ENCODE measurements at places on chromosomes 3 and 15.

DNA sequence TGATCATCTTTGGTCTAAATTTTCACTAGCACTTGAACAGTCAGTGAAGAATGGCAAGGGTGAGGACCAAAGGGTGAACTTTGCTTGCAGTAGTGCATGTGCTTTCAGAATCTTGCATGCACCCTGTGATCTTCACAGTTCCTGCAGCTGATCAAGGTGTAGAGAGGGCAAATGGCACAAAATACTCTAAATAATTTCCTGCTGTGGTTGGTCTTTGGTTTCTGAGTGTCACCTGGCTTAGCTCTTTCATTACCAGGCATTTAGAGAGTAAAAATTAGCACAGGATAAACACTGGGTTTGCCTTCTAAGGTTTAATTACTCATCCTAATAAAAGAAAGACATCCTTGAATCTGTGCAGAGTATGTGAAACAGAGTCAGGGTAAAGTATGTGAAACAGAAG lies 11.4 kb downstream of the TIPARP start:
- peak overlapping the region; percentile 72 for H3K27ac ChIP-seq
- H3K4me3 ChIP-seq = no peak overlapping the region
- no peaks in the 10 kb centered on the region for H3K27me3 ChIP-seq
- peaks cover 94% of the 10 kb centered on the region for H3K4me1 ChIP-seq
- H3K36me3 ChIP-seq = peaks cover 18% of the 10 kb centered on the region
- no peak for DNase-seq

- no peak overlapping the region for H3K27ac ChIP-seq
- no peak for DNase-seq
- H3K4me3 ChIP-seq = no peak overlapping the region
- H3K27me3 ChIP-seq = peaks cover 6% of the 10 kb centered on the region
Observed at GRCh38 chr3:9157651-9158362, 91.6 kb downstream of the SRGAP3 start.

DNA sequence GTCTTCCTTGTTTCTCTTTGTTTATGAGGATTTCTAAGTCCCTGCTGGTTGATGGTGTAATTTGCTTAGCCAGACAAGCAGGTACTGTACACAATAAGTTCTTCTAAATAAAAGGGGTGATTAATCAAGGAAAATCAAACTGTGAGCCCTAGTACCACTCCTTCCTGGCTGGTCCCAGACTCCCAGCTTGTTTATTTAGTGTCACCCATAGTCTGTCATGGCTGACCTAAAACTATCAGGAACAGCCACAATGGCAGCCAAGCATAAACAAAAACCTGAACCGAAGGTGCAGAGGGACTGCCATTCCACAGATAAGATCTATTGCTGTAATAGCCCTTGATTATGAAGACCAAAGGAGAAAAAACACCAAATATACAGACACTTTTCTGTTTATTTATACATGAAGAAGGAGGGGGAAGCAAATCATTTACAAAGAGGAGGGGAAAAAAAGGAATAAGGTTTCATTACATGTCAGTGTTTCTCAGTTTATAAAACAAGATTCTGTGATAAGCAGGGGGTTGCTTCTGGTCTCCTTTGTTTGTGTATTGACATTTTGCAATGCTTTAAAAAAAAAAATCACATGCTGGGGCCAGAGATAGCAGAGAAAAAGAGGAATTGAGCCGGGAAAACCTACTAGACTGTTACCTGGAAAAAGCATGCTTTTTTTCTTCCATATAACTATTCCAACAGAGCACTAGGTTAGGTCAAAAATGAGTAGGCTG lies 182.4 kb upstream of the DPH6 start:
- DNase-seq = no peak
- H3K4me3 ChIP-seq = no peak overlapping the region
- no peak overlapping the region for H3K27ac ChIP-seq
- H3K27me3 ChIP-seq = no peaks in the 10 kb centered on the region

DNA sequence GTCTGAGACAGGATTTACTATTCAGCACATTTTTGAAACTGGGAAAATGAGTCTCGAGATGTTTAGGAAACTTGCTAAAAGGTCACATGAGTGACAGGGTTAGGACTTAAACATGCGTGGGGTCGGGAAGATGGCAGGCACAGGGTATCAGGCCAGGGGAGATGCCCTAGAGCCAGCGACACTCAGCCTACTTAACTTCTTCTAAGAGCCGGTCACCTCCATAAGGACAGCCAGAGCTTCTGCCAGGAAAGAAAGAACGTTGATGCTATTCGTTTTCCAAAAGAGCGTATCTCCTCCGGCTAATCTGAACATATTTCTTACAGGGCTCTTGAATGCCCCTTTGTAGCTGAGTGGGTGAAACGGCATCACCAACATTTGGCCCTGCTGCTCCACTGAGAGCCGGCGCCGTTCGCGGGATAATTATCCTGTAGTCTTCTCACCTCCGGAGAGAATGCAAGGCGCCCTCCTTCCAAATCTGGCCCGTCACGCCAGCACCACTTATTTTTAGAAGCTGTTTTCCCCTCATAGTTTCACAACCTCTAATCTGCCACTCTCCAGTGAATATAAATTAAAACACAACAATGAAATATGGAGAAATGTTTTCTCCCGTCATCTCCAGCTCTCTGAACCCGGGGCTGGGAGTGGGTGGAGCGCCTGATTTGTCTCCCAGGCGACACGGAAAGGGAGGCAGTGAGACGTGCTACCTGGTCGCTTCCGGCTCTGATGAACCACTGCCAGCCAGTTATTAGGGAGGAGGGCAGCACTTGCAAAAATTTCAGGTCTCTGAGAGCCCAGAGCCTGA lies 58.5 kb downstream of the LIPC start:
- DNase-seq = no peak
- H3K27me3 ChIP-seq = no peaks in the 10 kb centered on the region
- H3K27ac ChIP-seq = no peak overlapping the region
- H3K36me3 ChIP-seq = no peaks in the 10 kb centered on the region
- H3K4me3 ChIP-seq = no peak overlapping the region
- H3K4me1 ChIP-seq = peaks cover 7% of the 10 kb centered on the region

- no peak for DNase-seq
- no peaks in the 10 kb centered on the region for H3K36me3 ChIP-seq
- no peak overlapping the region for H3K27ac ChIP-seq
Observed at GRCh38 chr15:39873978-39874377, 46.1 kb downstream of the GPR176 start.

DNA sequence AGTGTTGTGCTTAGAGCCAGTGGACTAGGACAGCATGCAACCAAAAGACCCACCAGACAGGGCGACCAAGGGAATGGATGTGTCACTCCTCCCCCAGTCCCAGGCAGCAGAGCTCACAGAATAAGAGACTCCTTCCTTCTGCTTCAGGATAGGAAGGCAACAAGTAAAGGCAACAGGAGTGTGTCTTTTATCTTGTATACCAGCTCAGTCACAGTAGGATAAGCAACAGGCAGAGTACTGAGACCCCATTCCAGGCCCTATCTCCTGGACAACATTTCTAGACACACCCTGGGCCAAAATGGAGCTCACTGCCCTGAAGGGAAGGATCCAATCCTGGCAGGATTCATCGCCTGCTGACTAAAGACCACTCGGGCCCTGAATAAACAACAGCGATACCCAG lies 25.0 kb downstream of the PDCD10 start:
- H3K36me3 ChIP-seq = peaks cover 10% of the 10 kb centered on the region
- H3K4me1 ChIP-seq = peaks cover 15% of the 10 kb centered on the region
- DNase-seq = no peak
- H3K27me3 ChIP-seq = no peaks in the 10 kb centered on the region
- H3K4me3 ChIP-seq = no peak overlapping the region

DNA sequence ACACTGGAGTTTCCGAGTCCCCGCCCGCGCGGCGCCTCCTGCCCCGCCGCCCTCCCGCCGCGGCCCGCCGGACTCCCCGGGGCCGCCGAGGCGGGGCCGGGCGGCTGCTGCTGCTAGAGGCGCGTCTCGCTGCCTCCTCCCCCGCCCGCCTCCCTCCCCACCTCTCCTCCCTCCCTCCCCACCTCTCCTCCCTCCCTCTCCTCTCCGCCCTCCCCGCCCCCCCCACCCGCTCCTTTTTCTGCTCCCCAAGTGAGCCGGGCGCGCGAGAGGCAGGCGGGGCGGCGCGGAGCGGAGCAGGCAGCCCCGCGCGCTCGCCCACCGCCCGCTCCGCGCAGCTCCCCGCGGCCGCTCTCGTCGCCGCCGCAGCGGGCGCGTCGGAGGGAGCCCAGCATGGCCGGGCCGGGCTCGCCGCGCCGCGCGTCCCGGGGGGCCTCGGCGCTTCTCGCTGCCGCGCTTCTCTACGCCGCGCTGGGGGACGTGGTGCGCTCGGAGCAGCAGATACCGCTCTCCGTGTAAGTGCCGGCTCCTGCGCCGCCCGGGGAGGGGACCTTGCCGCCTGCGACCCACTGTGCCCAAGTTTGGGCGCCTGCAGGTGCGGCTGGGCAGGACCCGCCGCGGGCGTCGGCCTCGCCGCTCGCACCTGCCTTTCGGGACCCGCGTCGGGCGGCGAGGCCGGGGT lies at the start of gene CACNA2D3:
Gene CACNA2D3 (plus strand): TSS at position 229 of the 679 bp plus-strand sequence.
- peaks cover 9% of the 10 kb centered on the region for H3K4me1 ChIP-seq
- DNase-seq = no peak
- peaks cover 60% of the 10 kb centered on the region for H3K27me3 ChIP-seq
- H3K4me3 ChIP-seq = peak within 1 kb of the TSS; percentile 58
- H3K27ac ChIP-seq = no peak within 1 kb of the TSS

GRCh38 chr15:57355259-57355658 lies 21.0 kb upstream of the CGNL1 start:
- no peak overlapping the region for H3K4me3 ChIP-seq
- peaks cover 14% of the 10 kb centered on the region for H3K4me1 ChIP-seq
- H3K36me3 ChIP-seq = no peaks in the 10 kb centered on the region
- H3K27ac ChIP-seq = no peak overlapping the region
- H3K27me3 ChIP-seq = no peaks in the 10 kb centered on the region

DNA sequence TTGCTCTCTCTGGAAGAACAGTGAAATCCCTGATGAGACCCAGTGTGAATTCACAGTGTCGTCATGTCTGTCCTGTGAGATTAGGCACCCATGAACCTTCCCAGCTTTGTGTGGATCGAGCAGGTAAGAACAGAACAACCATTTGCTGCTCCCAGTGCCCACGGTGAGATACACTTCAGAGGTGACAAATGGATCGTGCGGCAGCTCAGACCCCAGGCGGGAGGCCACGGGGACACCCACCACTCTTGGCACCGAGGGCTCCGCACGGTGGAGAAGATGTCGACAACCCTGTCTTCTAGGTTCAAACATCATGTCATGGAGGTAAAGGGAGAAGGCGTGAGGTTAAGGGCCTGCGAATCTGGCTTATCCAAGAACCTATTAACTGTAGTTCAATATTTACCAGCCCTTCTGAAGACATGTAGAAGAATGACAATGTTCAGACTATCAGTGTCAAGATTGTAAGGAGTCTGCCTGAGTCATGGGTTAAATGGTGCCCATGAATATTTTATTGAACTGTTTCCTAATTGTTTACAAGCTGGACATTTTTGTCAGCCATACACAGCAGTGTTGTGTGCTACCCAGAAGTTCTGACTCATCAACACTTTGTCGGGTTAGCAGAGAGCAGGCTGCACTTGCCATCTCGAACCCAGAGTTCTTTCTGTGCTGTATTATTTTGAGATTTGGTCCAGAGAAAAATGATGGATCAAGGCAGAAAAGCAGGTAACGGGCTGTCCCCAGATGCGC lies 15.5 kb upstream of the PCSK6 start:
- peaks cover 21% of the 10 kb centered on the region for H3K27me3 ChIP-seq
- H3K4me1 ChIP-seq = peaks cover 7% of the 10 kb centered on the region
- no peaks in the 10 kb centered on the region for H3K36me3 ChIP-seq
- H3K27ac ChIP-seq = no peak overlapping the region

DNA sequence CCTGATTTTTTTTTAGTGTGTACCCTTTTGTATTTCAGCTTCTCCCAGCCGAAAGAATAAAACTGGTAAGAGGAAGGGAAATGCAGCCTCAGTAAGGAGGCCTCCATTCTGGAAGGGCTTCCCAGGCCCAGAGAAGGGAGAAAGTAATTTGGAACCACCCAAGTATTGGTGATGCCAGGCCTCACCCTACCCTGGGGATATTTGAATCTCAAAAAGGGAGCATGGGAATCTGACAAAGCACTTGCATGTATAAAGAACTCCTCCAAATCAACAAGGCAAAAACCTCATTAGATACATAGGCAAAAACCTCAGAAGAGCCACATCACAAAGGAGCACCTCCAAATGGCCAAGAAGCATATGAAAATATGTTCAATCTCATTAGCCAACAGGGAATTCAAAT lies 68.8 kb upstream of the GLCE start:
- no peak overlapping the region for H3K27ac ChIP-seq
- H3K4me3 ChIP-seq = no peak overlapping the region
- peaks cover 14% of the 10 kb centered on the region for H3K4me1 ChIP-seq
- peaks cover 2% of the 10 kb centered on the region for H3K36me3 ChIP-seq

- peaks cover 25% of the 10 kb centered on the region for H3K4me1 ChIP-seq
- no peak overlapping the region for H3K27ac ChIP-seq
- no peak overlapping the region for H3K4me3 ChIP-seq
- no peaks in the 10 kb centered on the region for H3K36me3 ChIP-seq
Observed at GRCh38 chr15:69591905-69592508, 139.4 kb downstream of the RPLP1 start.

GRCh38 chr15:60840306-60840702 lies 361.4 kb upstream of the ICE2 start:
- H3K36me3 ChIP-seq = no peaks in the 10 kb centered on the region
- no peak for DNase-seq
- H3K27ac ChIP-seq = no peak overlapping the region
- no peaks in the 10 kb centered on the region for H3K27me3 ChIP-seq

DNA sequence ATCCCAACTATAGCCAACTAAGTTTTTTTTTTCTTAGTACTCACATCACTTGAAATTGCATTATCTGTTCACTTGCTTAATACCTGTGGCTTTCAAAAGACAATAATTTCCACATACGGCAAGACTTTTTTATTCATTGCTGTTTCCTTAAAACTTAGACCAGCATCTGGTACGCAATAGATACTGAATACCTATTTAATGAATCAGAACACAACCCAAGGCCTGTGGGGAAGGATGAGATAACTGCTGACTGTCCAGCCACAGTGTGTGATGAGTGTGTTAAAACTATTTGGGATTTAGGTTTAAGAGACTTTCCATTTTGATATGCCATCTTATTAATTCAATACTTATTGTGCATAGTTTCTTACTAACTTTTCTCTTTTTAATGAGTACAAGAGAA lies 988.7 kb downstream of the NTRK3 start:
- H3K27ac ChIP-seq = no peak overlapping the region
- no peaks in the 10 kb centered on the region for H3K27me3 ChIP-seq
- no peak for DNase-seq
- no peak overlapping the region for H3K4me3 ChIP-seq

DNA sequence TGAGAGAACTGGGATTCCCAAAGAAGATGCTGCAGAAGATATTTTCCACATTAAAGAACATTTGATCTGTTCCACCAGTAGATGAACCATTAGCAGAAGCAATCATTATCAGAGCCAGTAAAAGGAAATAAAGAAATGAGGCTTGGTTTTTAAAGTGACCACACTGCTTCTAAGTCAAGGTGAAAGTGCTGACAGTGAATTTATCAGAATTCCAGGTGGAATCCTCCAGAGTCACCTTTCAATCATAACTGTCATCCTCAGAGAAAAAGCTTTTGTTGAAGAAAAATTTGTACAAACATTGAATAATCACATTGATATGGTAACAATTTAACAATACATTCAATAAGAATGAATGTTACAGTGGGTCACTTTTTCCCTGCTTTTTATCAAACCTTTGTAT lies 99.8 kb downstream of the GREM1 start:
- H3K4me3 ChIP-seq = no peak overlapping the region
- H3K27me3 ChIP-seq = no peaks in the 10 kb centered on the region
- no peak overlapping the region for H3K27ac ChIP-seq
- no peak for DNase-seq
- no peaks in the 10 kb centered on the region for H3K36me3 ChIP-seq

- H3K27ac ChIP-seq = peak overlapping the region; percentile 78
- DNase-seq = no peak
- peaks cover 65% of the 10 kb centered on the region for H3K4me1 ChIP-seq
- H3K36me3 ChIP-seq = no peaks in the 10 kb centered on the region
- H3K27me3 ChIP-seq = no peaks in the 10 kb centered on the region
Observed at GRCh38 chr3:195155570-195156241, 115.3 kb downstream of the XXYLT1 start.

- DNase-seq = no peak
- no peaks in the 10 kb centered on the region for H3K36me3 ChIP-seq
- H3K27ac ChIP-seq = no peak overlapping the region
Observed at GRCh38 chr3:34381243-34381642, 582.8 kb downstream of the PDCD6IP start.

Measured in chondrocyte (in vitro differentiated cells).